ENCODE measurements at places on chromosomes 3 and 15.

DNA sequence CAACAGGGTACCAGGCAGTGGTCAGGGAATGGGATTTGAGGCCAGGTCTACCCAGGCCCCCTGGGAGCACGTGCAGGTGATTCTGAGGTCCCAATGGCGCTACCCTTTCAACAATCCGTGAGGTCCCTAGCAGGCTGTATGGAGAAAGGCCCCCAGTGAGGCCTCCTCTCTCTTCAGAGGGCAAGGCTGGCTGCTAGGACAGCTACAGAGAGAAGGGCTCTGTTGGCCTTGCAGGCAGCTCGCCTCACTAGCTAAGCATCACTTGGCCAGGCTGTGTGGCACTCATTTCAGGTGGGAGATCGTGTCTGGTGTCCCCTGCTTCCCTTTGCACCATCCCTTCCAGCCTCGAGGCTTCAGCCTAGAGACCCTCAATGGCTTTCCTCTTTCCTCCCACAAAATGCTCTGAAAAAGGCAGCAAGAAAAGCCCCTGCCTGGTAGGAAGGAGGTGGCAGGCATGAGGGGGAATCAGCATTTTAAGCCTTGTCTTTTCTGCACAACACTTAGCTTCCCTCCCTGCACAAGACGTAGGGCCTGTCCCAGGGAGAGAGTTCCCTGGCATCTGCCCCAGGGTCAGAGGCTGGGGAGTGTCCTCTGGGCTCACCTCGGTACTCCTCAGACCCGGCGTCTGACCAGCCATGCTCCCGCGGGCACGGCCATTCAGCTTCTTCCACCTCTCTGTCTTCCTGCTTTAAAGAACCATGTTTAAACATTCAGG, 111.8 kb downstream of the ASB7 start:
- no peak for DNase-seq

GRCh38 chr3:16288664-16289063, 23.7 kb downstream of the OXNAD1 start:
- peak; percentile 47 for DNase-seq

GRCh38 chr3:114942773-114943172, 204.3 kb downstream of the ZBTB20 start:
- no peak for DNase-seq

DNA sequence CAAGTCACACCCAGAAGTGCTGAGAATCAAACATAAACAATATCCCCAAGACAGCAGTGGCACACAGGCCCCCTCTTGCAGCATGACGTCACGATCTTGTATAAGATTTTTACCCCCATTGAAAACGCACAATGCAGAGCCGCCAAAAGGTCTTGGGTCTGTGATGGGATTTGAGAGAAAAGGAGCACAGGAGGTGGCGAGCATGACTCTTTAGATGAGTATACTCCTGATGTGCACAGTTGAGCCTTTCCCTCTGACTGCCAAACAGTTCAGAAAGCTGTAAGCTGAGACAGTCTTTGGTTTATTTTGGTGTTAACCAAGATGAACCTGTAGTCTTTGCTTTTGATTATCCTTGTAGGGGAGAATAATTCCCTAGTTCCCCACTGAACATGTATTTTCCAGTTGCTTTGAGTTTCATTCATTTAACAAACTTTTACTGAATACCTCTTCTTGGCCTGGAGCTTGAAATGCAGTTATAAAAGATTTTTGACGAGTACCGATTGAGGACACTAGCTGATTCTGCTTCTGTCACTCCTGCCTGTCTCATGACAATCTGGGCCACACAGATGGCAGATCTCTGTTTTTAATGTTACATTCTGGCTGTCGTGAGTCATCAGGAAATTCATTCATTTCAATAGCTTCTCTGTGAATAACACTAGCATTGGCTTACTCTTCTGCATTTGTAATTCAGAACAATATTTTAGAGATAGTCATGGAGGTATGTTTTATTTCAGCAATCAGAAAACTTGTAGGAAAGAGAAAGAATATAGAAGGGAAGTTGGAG, 28.9 kb downstream of the CFAP91 start:
- DNase-seq, result peak; percentile 41

DNA sequence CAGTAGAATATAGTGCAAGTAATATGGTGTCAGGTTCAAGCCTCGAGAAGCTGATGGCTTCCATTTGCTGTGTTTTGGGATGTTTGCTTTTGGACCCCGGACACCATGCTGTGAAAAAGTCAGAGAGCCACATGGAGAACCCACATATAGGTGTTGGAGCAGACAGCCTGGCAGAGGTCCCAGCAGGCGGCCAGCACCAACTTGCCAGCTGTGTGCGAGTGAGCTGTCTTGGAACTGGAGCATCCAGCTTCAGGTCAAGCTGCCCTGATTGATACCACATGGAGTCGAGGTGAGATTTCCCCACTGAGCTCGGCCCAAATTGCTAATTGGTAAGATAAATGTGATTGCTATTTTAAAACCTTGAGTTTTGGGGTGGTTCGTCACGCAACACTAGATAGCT, 185.7 kb upstream of the TBL1XR1 start:
- no peak for DNase-seq

DNA sequence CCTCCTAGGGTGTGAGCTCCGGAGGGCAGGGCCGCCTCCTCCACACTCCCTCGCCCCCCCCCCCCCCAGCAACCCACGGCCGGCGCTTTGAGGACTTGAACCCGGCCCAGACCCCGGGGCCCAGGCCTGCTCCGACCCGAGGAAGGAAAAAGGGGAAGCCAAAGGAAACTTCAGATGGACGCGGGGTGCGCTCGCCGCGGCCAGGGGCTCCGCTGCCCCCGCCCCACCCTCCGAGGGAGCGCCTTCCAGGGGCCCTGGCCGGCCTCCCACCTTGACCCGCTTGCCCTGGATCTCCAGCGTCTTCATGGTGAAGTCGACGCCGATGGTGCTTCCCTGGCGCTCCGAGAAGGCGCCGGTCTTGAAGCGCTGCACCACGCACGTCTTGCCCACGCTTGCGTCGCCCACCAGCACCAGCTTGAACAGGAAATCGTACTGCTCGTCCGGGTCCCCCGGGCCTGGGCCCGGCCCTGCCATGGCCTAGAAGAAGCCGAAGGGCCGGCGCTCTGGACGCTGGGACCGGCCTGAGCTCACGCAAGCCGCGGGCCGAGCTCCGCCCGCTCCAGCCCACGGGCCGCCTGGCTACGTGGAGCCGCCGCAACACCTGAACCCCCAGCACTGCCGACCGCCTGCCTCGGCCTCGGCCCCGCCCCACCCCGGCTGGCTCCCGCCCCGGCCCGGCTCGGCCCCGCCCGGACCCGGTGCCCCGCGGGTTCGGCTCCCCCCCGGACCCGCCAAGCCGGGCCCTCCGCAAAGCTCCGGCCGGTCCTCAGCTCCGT, 400 bp downstream of the RAB43 start:
- DNase-seq, result peak; percentile 69

DNA sequence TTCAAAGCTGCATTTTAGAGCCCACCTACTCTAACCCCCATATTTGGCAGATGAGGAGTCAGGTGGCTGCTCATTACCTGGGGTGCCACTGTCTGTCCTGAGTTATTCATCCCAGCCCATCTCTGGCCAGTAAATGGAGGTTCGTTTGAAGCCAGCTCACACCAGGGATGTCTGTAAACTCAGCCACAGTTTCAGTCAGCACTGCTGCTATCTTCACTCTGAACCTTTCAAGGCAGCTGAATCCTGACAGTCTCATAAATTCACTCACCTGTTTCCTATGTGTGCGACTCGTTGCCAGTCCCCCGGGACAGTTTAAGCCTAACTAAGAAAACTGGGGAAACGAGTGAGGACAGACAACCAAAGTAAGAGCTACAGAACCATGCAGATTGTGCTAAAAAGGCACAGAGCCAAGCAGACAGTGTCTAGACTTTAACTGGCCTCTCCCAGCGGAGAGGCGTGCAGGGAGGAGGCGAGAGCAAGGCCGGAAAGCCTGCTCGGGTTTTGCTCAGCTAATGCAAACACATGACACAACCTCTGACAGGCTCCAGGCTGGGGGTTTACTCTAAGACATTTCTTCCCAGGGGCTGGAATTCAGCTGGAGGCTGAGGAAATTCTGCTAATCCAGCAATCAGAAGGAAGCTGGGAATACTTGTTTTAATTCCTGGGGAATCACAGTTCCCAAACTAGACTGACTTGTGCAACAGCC, 12.0 kb downstream of the FSTL1 start:
- DNase-seq, result peak; percentile 84

DNA sequence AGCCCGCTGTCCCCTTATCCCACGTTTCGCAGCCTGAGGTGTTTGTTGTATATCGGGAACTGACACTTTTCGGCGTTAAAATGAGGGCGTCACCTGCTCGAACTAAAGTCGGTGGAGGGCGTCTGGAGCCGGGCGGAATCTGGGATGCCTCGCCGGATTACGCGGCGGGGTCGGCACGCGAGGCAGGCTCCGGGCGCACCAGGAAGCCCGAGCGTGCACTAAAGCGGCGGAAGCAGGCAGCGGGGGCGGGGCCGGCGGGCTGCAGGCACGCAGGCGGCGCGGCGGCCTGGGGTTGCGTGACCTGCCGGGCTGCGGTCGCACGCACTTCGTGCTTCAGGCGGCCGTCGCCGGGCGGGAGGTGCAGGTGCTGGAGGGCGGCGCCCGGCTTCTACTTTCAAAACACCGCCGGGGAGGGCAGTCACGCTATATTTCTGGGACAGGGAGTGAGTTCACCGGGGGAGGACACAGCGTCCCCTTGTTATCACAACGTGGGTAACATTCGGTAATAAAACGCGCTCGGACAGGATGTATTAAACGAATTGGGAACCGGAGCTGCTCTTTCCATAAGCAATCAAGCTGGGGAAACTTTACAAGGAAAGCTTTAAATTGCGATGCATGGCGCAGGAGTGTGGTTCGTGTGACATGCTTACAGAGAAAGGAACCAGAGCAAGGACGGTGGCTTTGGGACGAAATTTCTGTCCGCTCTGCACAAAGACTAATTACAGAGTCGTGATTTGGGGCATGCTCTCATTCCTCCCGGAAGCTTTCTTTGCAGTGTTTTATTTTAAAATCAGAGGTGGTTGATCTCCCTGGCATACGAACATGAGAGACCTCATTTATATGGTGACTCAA, 9.1 kb upstream of the LEKR1 start:
- DNase-seq, result peak; percentile 95

DNA sequence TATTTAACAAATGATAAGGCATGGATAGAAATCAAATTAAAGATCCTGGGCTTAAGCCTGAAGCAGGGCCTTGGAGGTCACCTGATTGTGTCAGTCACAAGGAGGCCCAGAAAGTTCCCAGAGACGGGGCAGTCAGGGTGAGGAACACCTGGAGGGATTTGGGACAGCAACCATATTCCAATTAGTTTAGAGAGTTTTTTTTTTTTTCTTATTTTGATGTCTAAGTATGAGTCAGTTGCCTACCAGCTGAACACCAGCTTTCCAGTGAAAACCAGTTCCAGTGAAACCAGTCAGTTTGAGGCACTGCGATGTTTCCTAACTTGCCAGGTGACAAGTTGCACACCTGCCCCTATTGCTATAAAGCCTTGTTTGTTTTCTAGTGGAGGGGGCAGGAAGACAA, 350.7 kb upstream of the AZI2 start:
- DNase-seq, result no peak

DNA sequence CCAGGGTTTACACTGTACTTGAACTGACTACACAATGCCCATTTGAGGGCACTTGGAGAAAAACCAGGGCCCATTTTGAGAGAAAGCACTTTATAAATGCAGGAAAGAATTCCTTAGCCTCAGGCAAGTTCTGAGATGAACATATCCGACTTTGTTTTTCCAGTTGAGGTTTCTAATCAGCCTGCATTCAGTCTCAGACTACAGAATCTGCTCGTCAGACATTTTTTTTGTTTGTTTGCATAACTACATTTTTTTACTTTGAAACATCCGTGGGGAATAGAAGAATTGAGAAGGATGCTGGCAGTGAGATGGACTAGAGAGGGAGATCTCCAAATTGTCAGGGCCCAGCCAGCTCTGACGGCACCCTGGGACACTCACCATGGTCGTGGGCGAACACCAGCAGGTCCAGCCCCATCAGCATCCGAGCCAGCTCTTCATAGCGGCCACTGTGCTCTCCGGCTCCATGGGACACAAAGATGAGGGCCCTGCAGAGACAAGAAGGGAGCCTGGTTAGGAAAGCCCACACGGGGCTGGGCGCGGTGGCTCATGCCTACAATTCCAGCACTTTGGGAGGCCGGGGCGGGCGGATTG, 40.8 kb downstream of the MGLL start:
- DNase-seq, result peak; percentile 81

- no peak for DNase-seq
Measured at GRCh38 chr3:183108470-183108869, 9.2 kb upstream of the MCCC1 start.

GRCh38 chr15:80179935-80180334, 27.1 kb downstream of the FAH start:
- no peak for DNase-seq

- DNase-seq, result no peak
Measured at GRCh38 chr15:48899793-48900192, 21.9 kb downstream of the EID1 start.

DNA sequence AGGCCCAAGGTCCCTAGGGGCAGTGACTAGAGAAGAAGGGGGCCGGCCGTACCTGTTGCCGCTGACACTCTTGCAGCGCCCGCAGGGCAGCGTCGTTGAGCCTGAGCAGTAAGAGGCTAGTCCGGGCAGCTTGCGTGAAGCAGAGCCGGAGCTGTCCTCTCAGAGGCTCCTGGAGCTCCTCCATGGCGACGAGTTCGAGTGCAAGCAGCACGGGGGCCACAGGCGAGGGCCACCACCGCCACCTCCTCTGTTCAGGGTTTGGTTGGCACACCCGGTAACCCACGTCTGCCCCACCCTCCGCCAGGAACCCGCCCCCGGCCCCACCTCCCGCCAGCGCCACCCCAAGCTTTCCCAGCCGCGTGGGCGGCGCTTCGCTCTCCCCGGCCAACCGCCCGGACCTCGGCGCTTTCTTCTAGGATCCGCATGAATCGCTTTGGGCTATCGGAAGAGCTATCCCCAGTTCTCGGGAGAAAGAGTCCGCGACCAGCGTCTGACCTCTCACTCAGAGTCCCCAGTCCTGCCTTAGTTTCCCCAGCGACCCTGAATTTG, at the start of gene ELL3:
Gene ELL3, minus strand, starts transcription at position 249 of the 549 bp plus-strand sequence. Its CDS starts 65 bp downstream, at position 184.
- DNase-seq, result peak; percentile 83

DNA sequence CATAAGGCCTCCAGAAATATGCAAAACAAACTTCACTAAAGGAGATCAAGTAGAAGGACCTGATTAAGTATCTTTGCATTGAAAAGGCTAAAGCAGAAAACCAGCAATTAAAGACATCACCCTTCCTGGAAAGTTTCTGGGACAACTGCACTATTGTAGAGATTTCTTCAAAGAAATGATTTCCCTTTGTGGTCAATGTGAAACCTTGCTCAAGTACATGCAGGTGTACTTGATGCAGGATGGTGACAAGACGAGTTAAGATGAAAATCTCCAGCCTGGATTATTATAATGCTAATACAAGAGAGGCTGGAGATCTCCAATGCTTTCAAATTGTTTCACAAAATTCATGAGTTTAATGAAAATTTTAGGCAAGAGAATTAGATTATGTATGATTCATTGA, 208.4 kb downstream of the TIGIT start:
- no peak for DNase-seq

DNA sequence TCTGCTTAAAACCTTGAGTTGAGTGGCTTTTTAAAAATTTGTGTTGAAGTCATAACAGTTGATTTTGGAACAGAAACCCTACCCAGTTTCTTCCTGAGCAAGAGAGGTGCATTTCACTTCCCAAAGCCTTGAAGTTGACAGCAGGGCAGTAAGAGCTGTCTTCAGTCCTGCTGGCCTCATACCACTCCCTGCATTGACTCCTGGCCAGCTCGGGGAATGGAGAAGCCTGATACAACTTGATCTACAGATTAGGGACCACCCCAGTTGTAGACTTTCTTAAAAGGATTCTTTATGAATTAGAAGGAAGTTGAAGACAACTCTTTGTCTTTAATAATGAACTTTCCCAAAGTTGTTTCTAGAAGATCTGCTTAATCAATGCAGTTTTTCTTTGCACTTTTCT, 90.6 kb upstream of the FLNB start:
- DNase-seq, result peak; percentile 31

All from astrocyte of the hippocampus (primary cell).